Activated effector memory CD4-positive, alpha-beta T cell treated with Interleukin-2 at 50 U/mL for 16 hours (primary cell): ENCODE measurements at places on chromosomes 11 and 22.

- no peak for DNase-seq
Observed at GRCh38 chr22:47210686-47211085, 448.2 kb downstream of the TBC1D22A start.

DNA sequence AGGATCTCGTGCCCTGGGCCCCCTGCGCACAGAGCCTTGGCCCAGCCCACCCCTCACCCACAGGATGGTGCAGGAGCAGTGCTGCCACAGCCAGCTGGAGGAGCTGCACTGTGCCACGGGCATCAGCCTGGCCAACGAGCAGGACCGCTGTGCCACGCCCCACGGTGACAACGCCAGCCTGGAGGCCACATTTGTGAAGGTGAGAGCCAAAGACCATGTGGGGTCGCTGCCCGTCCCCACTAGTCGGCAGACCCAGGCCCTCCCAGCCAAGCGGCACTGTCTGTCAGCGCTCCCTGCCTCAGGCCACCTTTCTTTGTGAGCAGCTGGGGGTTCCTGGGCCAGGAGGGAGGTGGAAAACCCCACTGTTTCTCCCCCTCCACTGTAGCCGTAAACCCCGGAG is 22.8 kb downstream of the FBLN1 start:
- no peak for DNase-seq

DNA sequence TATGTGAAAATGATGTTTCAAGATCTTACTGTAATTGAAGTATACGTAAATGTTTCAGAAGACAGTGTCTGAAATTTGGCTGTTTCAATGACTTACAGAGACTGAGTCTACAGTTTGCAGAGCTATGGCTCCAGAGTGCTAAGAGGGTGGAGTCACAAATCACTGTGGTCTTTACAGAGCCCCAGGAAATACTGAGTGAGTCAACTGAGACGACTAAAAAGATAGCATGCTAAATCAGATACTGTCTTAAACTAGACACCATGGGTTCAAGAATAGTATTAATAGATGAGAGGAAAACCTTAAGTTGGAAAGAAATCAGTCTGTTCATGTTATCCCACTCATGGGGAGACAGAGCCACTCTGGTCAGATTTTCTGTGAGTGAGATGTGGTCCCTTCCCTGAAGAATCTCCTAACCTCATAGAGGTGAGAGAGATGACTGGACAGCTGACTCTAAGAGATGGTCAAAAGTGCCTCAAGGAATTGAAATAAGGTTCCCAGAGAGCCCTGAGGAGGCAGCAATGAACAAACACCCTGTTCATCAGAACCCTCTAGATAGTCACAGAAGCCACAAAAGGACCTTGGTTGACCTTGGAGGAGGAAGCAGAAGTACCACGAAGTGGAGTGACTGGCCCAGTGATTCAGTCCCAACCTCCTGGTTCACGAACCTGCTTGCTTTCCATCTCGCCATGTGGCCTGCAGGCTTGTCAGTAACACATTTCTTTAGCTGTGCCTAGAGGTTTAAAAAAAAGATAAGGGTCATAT is 30.2 kb downstream of the C11orf91 start:
- DNase-seq: no peak

DNA sequence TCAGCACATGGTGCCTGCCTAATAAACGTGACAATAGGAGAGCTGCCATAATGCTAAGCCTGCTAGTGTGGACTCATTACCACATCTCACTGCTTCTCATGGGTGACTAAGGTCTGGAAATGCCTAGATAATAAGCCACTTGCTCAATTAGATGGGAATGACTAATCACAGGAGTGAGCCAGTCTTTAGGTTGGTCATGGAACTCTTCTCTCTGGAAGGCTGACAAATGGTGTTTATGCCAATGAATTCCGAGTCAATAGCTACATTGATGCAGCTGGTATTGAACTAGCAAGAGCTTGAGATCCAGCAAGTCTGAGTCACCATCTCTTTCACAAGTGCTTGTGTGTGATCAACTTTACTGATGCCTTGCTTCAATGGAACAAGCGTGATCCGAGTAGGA is 334.9 kb downstream of the OPCML start:
- no peak for DNase-seq

DNA sequence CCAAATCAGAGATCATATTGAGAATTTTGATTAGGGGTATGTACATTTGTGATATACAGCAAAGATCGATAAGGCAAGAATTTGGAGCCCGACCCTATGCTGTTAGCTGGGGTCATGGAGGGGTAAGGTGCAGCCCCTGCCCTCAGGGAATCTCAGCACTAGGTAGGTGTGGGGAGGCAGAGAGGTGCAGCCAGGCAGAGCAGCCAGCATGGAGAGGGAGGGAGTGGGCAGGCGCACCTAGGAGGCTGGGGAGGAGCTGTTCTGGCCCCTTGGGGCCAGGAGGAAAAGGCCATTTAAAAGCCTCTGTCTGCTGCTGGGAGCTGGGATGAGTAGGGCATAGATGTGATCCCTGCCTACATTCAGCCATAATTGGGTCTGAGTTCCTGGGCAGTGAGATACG is 293.0 kb downstream of the TBC1D22A start:
- DNase-seq: no peak

- DNase-seq: no peak
Observed at GRCh38 chr22:44360668-44361381, 48.1 kb upstream of the SHISAL1 start.

DNA sequence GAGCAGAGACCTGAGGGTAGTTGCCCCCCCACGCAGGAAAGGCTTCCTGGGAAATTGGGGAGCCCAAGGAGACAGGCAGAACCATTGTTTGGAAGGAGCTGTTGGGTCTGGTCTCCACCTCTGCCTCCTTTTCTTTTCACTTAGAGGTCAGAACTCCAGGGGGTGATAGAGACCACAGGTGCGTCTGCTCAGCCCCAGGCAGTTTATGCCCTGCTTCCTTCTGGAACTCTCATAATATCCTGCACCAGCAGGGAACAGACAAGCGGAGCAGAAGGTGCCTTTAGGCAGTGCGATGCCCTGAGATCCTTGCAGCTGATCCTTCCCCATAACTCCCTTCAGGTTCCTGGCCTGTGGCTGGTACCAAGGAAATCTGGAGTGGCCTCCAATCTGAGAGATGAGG is 120.2 kb downstream of the NECTIN1 start:
- DNase-seq: no peak

DNA sequence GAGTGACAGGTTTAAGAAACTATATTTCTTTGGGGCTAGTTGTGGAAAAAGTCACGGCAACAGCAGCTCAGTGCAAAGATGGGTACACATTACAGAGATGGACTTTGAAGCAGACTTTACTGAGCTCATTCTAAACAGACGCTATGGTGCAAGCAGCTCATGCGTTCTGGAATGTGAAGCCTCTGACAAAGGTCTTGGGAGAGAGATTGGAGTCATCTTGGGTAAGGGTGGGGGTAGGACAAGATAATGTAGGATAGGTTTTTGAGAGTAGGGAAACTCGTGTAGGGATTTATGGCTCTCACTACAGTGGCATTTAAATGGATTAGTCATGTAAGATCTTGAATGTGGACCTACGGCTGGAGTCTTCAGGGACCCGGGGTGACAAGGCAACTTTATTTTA is 36.2 kb upstream of the CLMP start:
- DNase-seq: no peak

DNA sequence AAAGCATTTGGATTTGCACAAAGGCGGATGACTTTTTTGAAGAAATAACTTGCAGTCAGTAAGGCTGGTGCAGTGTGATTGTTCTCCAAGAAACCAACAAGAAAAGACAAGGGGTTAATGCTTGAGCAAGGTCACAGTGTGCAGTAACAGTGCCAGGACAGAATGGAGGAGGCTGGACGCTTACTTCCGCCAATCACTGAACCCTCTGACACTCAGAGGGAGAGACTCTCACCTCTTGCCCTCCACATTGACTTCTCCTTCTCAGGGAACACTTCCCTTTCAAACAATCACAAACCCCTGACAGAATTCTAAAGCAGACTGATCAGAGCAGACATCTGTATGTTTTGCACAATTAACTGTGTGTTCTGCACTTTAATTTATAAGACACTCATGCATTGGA is 228.4 kb downstream of the BLID start:
- DNase-seq: no peak

- no peak for DNase-seq
Observed at GRCh38 chr11:34825670-34826383, 90.4 kb downstream of the APIP start.

DNA sequence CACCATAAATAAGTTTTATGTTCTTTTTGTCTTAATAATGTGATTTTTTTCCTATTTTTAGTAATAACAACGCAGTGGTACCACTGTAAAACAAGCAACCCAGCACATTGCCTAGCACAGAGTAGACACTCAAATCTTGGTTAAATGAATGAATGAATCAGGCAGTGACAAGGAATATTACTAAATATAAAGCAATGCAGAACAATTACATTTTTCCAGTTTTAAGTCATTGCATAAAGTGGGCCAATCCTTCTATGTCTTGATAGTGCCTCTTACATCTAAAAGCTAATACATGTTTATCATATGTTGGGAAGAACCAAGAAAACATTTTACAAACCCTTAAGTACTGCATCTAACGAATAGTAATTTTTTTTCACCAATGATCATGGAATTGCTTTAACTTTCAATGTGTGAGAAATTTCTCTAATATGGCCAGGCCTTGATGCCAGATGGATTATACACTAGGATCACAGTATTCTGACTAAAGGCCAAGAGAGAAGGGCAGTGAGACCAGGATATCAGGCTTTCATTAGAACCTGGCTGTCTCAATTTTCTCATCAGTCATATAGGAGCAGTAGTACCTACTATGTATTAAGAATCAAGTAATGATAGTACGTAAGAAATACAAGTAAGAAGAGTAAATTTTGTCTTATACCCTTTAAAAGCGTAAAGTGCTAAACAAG is 88.5 kb downstream of the TRIM44 start:
- no peak for DNase-seq

GRCh38 chr22:43272869-43273318 is 70.3 kb downstream of the SCUBE1 start:
- DNase-seq: no peak

GRCh38 chr11:70468256-70469195 is 70.2 kb downstream of the CTTN start:
- no peak for DNase-seq

DNA sequence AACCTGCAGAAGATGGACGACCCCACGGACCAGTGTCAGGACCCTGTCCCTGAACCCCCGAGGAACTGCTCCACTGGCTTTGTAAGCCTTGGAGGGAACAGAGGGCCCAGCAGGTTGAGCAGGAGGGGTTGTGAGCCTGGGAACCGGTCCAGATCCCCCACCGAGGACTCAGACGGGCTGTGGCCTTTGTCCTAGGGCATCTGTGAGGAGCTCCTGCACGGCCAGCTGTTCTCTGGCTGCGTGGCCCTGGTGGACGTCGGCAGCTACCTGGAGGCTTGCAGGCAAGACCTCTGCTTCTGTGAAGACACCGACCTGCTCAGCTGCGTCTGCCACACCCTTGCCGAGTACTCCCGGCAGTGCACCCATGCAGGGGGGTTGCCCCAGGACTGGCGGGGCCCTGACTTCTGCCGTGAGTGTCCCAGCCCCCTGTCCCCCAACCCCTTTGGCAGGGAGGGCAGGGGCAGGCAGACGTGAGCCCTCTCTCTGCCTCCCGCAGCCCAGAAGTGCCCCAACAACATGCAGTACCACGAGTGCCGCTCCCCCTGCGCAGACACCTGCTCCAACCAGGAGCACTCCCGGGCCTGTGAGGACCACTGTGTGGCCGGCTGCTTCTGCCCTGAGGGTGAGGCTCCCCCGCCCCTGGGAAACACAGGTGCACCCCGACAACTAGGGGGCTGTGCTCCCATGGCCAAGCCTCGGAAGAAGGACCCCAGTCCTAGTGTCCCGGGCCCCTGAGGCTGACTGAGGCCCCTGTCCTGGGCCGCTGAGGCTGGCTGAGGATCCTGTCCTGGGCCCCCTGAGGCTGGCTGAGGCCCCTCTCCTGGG is 6.4 kb downstream of the MUC5AC start:
- DNase-seq: no peak

DNA sequence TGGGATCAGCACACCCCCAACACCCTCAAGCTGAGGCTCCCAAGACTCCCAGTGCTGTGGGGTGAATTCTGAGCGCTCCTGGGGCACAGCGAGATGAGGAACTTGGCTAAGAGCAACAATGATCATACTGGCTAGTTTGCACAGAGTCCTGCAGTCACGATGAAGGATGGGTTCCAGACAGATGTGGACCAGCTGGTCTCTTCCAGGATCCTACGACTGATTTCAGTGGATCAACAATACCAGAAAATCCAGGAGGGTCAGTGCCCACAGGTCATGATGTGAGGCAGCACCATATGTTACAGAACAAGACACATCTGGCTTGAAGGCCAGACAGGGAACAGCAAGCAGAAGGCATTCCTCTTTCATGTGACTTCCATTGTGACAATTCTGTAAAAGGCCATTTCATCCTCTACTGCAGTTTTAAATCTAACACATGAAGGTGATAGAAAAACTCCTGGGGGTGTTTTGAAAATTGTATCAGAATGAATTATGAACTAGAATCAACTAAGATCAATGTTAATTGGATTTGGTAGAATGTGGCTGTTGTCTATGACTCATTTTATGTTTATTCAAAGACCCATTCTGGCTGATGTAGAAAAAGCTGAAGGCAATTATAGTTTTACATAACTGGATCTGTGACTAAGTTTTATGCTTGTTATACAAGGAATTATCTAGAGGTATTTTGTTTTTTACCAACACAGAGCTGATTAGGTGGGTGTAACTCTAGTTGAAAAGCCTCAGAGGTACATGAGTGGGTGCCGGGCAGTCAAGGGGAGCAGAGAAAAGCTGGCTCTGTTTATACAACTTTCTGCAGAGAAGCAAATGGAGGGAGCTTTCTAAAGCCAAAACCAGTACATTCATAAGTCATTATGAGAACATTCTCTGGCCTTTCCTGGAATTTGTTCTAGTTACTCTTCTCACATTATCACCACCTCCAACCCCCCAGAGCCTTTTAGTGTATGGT is 29.1 kb downstream of the OR52K1 start:
- DNase-seq: no peak

DNA sequence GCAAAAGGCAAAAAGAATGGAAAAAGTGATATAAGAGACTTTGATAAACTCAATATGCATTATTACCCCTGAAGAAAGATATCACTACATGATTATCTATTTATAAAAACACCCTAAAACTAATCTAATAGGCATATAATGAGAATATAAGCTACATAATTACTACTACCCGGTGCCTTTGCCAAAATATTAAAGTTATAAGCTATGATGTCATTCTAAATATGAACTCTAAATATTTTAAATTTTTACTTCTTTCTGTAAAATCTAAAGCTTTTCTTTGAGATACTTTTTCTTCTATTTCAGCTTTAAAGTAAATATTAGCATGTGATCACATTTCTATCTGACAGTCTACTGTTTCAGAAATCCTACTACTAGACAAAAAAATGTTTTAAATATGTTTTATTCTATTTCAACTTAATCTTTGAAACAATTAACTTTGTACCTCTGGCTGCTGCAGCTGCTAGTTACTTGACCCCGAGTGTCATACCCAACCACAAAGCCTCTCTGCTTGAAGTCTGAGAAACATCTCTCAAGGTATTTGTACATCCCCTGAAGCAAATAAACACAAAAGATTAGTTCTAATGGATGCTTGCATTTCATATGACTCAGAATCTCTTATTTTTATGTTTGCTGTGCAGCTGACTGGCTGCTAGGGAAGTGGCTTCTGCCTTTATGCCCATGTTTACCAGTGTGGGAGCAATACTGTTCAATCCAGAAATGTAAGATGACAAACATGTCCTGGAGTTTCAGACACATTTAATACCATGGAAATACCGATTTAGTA is 26.8 kb downstream of the PGM2L1 start:
- DNase-seq: no peak
